ENCODE measurements at places on chromosomes 2 and 18.

DNA sequence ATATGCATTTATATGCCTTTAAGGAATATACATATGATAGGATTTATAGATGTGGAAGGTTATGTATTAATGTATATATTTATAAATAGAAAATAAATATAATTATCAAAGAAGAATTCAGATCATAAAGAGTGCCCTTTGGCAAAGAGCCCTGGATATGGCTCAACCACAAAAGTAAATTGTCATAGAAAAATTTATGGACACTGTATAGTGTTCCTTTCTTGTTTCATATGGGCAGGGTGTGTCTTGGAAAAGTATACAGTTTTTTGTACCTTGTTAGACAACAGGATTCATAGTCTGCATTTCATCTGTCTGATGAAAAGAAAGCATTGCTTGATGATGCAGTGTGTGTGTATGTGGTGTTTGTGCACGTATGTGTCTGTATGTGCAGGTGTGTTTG lies 2.9 kb downstream of the UGT1A7 start:
- no peak for DNase-seq

- no peak for DNase-seq
Measured at GRCh38 chr2:44330801-44331200, 30.5 kb downstream of the PREPL start.

- DNase-seq: no peak
Measured at GRCh38 chr2:227456102-227456501, 15.9 kb upstream of the AGFG1 start.

DNA sequence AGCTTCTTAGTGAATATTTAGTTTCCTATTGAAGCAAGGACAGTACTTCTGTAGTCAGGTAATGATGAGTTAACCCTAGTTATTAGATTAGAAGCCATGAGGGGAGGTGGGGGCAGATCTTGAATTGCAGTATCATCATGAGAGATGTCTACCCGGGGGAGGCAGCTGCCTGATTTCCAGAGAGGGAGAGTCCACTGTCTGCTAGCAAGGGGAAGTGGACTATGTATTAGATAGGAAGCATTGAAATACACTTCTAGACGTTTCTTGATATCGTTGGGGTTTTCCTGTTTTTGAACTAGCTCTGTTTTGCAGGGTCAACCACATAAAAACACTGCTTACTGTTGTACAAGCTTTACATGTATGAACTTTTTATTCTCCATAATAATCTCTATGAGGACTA lies 38.8 kb downstream of the APLF start:
- no peak for DNase-seq

- DNase-seq: no peak
Measured at GRCh38 chr2:64779117-64779690, 125.5 kb upstream of the SERTAD2 start.

- DNase-seq: no peak
Measured at GRCh38 chr2:192419786-192420185, 225.1 kb upstream of the TMEFF2 start.

DNA sequence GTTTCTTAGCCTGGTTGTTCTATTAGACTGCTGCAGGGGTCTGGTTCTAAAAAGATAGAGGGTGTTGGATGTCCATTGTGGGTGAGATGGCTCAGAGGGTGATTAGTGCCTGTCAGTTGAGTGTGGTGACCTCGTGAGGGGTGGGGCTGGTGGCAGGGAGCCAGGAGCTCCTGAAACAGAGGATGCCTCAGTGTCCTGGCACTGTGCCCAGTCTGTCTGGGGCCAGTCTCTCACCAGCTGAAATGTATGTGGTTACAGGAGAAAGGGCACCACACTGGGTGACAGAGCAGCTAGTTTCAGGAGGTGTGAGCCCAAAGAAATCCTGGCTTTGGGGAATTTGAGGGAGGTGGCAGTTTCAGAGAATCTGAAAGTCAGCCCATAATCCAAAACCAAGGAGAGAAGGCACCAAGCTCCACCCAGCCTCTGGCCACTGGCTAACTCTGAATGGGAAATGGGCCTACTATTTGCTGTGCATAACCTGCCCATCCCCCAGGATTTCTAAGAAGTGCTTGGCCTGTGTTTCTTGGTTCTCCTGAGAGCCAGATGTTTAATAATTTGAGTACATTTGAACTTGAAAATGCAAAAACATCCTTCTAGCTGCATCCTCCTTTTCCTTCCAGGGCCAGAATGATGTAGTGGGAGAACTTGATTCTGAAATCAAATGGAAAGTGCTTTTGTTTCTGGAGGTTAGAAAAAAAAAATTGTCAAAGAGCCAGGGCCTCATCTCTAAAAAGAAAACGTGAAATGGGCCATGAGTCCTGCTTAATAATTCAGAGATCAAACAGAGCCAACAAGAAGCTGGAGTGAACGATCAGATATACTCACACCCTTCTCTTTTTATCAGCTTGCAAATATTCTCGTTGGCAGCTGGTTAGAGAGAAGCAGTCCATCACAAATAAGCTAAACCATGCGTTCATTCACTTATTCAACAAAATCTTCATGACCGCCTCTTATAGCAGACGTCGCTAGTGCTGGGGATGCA lies 92.3 kb downstream of the B3GNT2 start:
- peak; percentile 95 for DNase-seq

- peak; percentile 35 for DNase-seq
Measured at GRCh38 chr2:216991563-216991962, 131.7 kb upstream of the TNP1 start.

DNA sequence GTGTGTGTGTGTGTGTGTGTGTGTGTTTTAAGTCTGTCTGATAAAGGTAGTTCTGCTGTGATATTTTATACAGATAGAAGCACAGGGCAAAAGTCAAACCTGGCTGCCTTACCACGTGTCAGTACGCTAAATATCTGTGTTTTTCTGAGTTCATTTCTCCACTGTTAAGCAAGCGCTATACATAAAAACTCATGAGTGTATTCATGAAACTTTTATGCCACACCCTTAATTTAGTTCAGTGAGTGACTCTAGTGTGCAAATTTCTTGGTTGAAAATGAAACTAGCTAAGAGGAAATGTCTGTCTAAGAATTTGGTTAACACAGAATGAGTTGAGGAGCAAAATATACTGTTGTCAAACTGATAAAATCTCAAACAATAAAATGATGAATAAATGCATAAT lies 11.2 kb downstream of the CASP10 start:
- no peak for DNase-seq

DNA sequence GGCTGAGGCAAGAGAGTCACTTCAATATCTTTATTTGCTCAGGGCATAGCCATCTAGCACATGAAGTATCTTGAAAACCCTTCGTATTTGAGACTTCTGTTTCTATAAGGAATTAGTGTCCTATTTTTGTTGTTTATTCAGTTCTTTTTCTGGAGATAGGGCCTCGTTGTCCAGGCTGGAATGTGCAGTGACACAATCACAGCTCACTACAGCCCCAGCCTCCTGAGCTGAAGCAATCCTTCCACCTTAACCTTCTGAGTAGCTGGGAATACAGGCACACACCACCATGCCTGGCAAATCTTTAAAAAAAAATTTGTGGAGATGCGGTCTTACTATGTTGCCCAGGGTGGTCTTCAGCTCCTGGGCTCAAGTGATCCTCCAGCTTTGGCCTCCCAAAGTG lies 50.6 kb downstream of the PSMD14 start:
- no peak for DNase-seq

- no peak for DNase-seq
Measured at GRCh38 chr2:201342923-201343322, 14.2 kb downstream of the FLACC1 start.

DNA sequence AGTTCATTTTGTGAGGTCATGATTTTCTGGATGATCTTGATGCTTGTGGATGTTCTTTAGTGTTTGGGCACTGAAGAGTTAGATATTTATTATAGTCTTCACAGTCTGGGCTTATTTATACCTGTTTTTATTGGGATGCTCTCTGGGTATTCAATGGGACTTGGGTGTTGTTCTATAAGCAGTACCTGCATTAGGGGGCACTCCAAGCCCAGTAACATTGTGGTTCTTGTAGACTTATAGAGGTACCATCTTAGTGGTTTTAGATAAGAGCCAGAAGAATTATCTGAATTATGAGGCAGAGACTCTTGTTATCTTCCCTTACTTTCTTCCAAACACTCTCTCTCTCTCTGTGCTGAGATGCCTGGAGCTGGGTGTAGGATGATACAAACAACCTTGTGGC lies 470.0 kb downstream of the PIK3C3 start:
- no peak for DNase-seq

DNA sequence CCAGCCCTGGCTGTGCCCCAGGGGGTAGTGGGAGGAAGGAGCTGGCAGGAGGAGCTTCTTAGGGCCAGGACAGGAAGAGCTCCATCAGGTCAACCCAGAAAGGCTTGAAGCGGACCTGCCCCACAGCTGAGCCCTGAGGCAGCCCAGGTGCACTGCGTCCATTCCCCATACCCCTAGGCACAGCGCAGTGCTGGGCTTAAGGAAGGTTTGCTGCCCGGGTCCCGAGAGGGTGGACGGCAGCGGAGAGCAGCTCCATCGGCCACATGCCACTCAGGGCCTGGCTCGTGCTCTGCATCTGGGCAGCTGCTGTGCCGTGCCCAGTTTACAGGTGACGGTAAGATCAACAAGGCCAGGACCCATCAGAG lies 26.4 kb downstream of the DNMT3A start:
- DNase-seq: no peak

- DNase-seq: no peak
Measured at GRCh38 chr2:241944821-241945220, 75.3 kb downstream of the RTP5 start.

GRCh38 chr18:2881088-2881839 lies 34.5 kb downstream of the EMILIN2 start:
- DNase-seq: no peak

- DNase-seq: peak; percentile 86
Measured at GRCh38 chr2:54936766-54937165, 113.5 kb downstream of the RTN4 start.

DNA sequence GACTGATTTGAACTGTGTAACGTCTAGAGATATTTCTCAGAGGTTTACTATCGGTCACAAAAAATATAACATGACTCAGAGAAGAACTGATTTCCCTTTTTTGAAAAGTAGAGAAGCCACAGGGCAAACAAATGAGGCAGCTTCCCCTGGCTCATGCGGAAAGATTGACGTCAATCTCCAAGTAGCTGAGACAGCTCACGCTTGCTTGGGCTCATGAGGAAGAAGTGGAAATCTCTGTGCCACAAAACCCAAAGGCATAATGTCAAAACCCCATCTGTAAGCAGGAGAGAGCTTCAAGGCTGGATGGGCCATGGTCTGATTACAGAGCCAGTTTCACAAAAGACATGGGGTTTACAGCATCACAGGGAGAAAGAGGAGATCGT lies 188.1 kb downstream of the ARL4C start:
- no peak for DNase-seq

- DNase-seq: peak; percentile 73
Measured at GRCh38 chr2:42169100-42169873, at the start of gene EML4. EML4 (plus strand) TSS chr2:42169353; CDS start chr2:42169612, 259 bp downstream.

GRCh38 chr2:200716386-200716785 lies 95.3 kb upstream of the BZW1 start:
- DNase-seq: no peak

- no peak for DNase-seq
Measured at GRCh38 chr2:43270930-43271615, 44.7 kb upstream of the ZFP36L2 start.

- no peak for DNase-seq
Measured at GRCh38 chr2:153575171-153575853, 96.8 kb upstream of the RPRM start.

DNA sequence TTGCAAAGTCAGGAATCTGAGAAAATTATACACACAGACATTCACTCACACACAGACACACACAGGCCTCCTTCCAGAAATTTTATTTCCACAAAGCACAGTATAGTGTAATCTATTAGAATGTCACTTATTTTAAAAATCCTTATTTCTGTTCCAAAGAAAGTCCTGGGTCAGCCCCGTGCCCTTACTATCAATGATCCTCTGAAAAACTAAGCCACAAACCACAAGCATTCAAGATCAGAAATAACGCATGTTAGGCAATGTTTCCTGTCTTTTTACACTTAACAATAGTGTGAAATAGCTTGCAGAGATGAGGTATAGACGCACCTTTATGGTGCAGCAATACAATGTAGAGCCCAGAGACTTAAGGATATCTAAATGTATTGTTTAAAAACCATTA lies 25.8 kb downstream of the TBC1D8 start:
- no peak for DNase-seq

DNA sequence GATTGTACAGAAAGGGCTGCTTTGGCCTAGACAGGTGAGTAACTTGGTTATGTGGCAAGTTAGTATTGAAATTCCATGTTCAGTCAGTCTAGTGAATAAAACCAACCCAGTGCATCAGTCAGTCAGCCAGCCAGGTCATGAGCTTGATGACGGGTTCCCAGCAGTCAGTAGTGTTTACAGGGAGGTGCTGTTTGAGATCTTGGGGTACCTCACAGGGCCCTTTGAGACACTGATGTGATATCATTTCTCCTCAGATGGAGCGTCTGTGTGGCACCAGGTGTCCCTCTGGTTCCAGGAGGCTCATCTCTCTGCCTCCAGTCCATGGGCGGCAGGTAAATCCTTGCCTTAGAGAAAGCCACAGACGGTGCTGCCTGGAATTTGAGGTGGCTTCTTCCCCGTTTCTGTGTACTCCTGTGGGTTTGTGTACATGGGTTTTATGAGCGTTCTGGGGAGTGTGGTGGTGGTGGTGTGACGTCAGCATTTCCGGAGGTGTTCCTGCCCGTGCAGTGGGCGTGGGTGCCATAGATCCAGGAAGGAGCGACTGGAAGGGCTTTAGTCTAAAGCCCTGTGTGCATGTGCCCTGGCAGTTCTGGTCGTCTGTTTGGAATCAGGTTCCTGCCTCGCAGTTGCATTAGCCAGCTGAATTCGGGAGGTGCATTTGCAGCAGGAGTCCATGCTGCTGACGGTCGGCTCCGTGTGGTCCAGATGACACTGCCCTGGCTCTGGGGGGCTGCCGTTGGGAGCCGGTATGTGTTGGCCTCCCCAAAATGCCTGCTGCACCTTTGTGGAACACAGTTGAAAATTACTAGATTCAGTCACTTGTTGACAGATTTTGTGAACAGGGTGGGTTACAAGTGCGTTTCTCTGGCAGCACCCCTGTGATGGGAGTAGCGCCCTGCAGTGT lies 2.1 kb downstream of the CTDP1 start:
- DNase-seq: no peak

DNA sequence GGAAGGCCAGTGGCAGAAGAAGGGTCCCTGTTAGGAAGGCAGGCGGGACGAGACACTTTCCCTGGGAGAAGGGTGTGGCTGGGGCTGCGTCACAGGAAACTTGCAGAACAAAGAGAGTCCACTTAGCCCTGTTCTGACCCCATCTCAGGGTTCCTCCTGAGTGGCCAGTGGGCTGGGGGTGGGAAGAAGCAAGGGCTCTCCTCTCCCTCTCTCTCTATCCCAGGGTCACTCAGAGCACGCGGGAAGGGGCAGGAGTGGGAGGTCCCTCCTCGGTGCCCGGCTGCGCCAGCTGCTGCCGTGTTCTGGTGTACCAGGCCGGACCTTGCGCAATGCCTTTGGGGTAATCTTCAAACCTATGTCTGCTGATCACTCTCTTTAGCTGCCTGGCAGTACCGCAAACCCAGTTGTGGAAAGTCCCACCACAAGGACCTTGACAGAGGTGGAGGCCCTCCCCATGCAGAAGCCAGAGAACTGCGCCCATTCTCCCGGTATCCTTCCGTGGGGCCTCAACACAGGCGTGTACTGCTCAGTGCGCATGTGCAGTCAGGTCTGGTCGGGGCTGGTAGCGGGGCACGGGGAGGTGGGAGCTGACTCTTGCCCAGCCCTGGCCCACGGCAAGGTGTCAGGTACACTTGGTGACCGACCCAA lies 47.8 kb upstream of the ST3GAL5 start:
- no peak for DNase-seq

GRCh38 chr2:241818943-241819270 lies 9.9 kb downstream of the NEU4 start:
- no peak for DNase-seq

Data from NCI-H1105 treated with DMSO at 0.1 percent for 48 hours (cell line).